Activated CD4-positive, alpha-beta T cell treated with anti-CD3 and anti-CD28 coated beads for 36 hours (primary cell): ENCODE measurements at places on chromosomes 1 and 21. TPM values are rescaled to one million over a fixed set of nuclear protein-coding genes. Genes with fewer than 3 reads are reported as not detected.

The CHIA gene
- not detected for total RNA-seq

DNA sequence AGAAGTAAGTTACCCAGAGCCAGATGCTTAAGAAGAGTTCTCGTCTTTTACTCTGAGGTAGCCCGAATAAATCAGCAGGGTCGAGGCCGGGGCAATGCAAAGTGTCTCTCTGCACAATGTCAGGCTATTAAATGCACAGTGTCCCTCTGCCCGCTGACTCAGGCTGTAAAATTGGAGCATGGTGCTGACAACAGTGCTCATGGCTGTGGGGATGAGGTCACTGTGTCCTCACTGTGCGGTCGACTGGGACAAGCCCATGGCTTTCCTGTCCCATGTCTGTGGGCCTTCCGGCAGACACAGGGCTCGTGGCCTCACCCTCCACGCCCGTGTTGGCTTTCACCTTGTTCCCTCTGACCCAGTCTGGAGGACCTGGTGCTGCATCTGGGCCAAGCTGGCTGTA, 14.6 kb upstream of the SLC2A1 start:
- H3K36me3 ChIP-seq, result peaks cover 1% of the 10 kb centered on the region
- no peaks in the 10 kb centered on the region for H3K4me1 ChIP-seq
- no peak for DNase-seq
- H3K27me3 ChIP-seq, result no peaks in the 10 kb centered on the region

The SEC16B gene
- total RNA-seq, result not detected

- no peak overlapping the region for H3K4me3 ChIP-seq
- peaks cover 8% of the 10 kb centered on the region for H3K4me1 ChIP-seq
- H3K27ac ChIP-seq, result no peak overlapping the region
- DNase-seq, result no peak
These were observed 120.6 kb downstream of the SLC45A1 start for GRCh38 chr1:8438489-8438888.

DNA sequence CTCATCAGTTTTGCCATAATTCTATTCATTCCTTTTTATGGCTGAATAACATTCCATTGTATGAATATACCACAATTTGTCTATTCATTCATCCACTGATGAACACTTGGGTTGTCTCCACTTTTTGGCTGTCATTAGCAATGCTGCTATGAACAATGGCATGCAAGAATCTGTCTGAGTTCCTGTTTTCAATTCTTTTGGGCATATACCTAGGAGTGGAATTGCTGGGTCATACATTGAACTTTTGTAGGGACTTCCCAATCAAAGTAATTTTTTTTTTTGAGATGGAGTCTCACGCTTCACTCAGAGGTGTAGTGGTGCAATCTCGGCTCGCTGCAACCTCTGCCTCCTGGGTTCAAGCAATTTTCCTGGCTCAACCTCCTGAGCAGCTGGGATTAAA, 34.9 kb downstream of the AADACL4 start:
- no peak for DNase-seq
- H3K4me3 ChIP-seq, result no peak overlapping the region
- H3K4me1 ChIP-seq, result no peaks in the 10 kb centered on the region
- peaks cover 21% of the 10 kb centered on the region for H3K27me3 ChIP-seq

GRCh38 chr1:229258031-229258756, 12.7 kb upstream of the RAB4A start:
- peak; percentile 74 for DNase-seq
- no peaks in the 10 kb centered on the region for H3K27me3 ChIP-seq
- H3K36me3 ChIP-seq, result no peaks in the 10 kb centered on the region
